ENCODE measurements at places on chromosomes 5 and 9.
A peak's percentile ranks its signal among the peaks of the same experiment; 100 is the strongest.

- no peak for DNase-seq
Measured at GRCh38 chr5:15933259-15934207, 246.1 kb downstream of the MARCHF11 start.

- DNase-seq: peak; percentile 53
Measured at GRCh38 chr5:127492854-127493738, 24.3 kb upstream of the PRRC1 start.

DNA sequence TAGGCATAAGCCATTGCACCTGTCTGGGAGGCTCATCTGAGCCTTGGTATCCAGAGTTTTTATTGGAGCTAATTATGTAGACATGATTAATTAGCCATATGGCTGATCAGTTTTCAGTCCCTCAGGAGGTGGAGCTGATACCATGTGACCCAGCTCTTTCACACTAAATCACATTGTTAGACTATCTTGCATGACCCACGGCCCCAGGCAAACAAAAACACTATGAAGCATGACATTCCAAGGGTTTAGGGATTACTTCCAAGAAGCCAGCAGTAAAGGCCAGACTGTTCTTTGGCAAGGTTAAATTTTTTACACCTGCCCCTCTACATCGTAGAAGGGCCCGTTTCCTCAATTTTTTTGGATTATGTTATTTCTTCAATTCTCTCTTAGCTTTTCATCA is 5.0 kb upstream of the C5orf24 start:
- no peak for DNase-seq

GRCh38 chr5:64532657-64533056 is 26.8 kb downstream of the RGS7BP start:
- DNase-seq: no peak

DNA sequence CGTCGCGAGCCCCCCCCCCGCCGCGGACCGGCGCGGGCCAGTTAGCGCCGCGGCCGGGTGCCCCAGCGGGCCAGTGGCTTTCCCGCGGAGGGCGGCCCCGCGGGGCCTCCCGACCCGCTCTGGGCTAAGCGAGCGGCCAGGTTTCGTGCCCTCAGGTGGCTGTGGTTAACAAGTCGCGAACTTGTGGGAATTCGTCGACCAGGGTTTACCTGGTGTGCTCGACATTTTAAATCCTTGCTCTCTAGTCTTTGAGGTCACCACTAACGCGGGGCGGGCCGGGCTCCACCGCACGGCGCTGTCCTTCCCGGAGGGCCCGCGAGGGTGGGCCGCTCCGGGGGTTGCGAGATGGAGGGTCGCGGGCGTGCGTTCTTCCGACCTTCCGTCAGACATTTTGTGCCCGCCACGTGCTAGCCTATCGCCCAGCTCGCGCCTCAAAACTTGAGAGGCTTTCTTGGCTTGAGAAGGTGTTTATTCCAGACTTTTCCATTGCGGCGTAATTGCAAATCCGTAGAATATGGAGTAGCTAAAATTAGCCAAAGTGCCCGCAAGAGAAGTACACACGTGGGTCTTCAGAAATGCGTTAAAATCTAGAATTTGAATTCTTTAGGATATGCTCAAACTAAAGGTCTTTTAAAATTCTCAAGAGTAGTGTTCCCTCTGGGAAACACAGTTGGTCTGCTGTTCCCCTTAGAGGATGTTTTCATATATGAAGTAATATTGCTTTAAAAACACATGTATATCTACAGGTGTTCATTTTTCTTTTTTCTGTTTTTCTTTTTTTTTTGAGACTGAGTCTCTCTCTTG is 2.1 kb downstream of the ANP32B start:
- peak; percentile 6 for DNase-seq

DNA sequence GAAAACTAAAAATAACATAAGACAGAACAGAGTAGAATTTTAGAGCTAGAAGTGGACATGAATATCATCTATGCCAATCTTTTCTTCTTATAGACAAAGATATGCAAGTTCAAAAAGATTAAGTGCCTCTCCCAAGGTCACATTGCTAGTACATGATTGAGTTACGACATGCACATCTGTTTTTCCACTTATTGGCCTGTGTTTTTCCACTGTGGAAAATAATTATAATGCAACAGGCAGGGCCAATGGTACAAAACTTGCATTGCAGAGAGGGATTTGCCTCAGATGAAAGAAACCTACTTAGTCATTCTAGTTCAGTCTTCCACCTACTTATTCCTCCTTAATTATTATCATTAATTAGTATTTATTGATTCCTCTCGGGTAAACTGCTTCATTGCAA is 407.8 kb upstream of the SGCD start:
- DNase-seq: no peak

DNA sequence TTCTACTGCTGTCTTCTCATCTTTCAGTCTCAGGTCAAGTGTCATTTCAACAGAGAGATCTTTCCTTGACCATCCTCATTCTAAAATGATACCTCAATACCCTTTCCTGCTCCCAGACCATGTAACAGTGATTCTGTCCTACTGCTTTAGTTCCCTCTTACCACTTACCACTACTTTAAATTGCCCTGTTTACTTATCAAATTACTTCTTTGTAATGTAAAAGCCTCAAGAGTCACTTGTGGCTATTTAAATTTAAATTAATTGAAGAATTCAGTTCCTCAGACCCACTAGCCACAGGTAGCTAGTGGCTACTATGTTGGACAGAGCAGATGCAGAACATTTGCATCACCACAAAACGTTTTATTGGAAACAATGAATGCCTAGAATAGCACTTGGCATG is 217.3 kb downstream of the ADAMTS6 start:
- no peak for DNase-seq

DNA sequence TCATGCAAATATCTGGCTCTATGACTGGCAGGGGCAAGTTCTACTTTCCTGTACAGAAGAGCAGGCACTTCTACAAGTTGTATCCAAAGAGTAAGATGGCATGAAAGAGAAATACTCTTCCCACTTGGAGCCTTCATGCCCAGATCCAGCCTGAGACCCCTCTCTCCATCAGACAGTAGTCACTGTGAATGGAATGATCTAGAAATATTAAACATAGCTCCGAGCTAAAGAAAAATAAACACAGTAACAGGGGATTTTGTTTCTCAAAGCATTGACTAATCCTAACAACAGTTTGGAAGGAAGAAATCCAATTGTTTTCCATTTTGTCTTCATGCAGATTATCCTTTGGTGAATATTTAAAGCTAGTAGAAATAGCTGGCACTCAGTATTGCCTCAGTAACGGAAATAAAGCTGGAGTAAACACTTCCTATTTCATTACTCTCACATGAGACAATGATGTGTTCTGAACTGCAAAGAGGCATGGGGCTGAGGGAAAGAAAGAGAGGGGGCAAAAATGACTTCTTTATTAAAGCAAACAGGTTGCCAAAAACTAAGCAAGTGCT is 100.0 kb downstream of the SEMA5A start:
- DNase-seq: no peak

DNA sequence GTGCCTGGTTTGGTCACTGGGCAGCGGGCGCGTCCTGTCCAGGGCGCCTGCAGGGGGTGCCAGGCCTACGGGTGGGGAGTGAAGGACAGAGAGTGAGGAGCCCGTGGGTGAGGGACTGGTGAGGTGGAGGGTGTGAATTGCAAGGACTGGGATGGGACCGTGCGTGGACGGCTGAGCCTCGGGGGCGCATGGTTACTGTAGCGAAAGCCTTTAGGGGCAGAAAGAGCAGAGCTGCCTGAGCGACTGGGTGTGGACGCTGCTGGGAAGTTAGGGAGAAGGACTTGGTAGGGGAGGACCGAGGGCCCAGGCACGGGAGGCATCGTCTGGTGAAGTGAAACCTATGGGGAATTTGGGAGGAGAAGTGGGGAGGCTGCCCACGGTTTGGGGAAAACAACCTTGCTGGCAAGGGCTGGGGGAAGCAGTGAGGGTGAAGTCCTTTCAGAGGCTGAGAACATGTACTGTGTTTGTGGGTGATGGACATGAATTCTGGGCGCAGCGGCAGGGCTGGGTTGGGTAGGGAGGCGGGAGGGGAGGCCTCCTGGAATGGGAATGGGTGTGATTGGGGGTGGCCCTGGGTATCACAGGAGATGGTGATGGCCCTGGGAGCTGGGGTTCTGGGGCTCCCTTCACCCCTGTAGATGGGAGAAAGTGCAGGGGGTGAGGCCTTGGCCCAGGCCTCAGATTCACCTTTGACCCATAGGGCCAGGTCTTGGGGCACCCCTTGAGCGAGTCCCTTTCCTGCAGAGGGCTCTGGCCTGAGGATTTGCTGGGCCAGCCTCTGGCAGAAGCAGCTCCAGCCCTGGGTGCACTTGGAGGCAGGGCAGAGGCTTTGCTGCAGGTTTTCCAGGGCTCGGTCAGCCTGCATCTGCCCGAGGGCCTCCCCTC is 1.7 kb upstream of the TOR4A start:
- no peak for DNase-seq

- no peak for DNase-seq
Measured at GRCh38 chr5:172453986-172454357, 353 bp downstream of the SH3PXD2B start.

- DNase-seq: peak; percentile 96
Measured at GRCh38 chr9:111601237-111602018, 2.0 kb upstream of the PTGR1 start.

DNA sequence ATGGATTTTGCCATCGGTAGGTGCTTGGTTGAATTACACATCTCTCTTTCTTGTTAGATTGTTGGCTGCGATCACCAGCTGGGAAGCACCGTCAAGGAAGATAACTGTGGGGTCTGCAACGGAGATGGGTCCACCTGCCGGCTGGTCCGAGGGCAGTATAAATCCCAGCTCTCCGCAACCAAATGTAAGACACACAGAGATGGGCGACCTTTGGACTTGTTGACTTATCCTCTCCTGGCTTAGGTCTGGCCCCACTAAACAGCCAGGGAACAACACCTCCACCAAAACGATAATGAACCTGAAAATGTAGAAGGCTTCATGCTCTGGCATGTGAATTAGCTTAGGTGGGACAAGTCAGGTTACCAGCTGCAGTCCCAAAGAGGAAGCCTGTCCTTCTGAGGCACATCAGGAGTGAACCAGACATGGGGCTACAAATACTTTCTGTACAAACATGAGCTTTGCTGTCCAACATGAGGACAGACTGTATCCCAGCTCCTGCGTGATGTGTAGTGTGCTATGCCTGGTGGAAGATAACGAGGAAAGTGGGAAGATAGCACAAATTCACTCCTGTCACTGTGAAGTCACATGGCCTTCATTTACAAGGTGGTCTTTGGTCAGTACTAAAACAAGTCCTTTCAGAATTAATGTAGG is 148.4 kb downstream of the ADAMTSL1 start:
- no peak for DNase-seq

- DNase-seq: no peak
Measured at GRCh38 chr5:73691302-73692080, 65.5 kb downstream of the ARHGEF28 start.

- DNase-seq: no peak
Measured at GRCh38 chr9:114626415-114627020, 15.4 kb downstream of the TMEM268 start.

- DNase-seq: no peak
Measured at GRCh38 chr5:79074641-79075040, 5.1 kb downstream of the BHMT2 start.

GRCh38 chr5:160787240-160787639 is 64.8 kb downstream of the ATP10B start:
- DNase-seq: no peak

DNA sequence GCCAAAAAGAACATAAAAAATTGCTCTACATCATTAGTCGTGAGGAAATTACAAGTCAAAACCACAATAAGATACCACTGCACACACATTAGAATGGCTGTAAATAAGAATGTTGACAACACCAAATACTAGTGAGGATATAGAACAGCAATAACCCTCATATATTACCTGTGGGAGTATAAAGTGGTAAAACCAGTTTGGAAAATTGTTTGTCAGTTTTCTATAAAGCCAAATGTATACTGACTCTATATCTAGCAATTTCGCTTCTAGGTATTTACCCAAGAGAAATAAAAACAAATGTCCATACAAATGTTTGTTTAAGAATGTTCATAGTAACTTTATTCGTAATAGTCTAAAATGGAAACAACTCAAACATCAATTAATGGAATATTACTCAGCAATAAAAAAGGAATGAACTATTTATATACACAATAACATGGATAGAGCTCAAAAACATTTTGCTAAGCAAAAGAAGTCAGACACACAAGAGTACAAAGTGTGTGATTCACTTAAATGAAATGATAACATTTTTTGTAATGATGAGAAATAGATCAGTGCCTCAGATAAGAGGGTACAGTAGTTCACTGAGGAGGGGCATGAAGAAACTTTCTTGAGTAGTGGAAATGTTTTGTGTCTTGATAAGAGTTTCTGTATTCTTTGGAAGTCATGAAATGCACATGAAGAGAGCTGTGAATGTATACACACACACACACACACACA is 219.6 kb upstream of the ZNF462 start:
- no peak for DNase-seq

GRCh38 chr5:82074950-82075349 is 103.1 kb downstream of the ATG10 start:
- no peak for DNase-seq

DNA sequence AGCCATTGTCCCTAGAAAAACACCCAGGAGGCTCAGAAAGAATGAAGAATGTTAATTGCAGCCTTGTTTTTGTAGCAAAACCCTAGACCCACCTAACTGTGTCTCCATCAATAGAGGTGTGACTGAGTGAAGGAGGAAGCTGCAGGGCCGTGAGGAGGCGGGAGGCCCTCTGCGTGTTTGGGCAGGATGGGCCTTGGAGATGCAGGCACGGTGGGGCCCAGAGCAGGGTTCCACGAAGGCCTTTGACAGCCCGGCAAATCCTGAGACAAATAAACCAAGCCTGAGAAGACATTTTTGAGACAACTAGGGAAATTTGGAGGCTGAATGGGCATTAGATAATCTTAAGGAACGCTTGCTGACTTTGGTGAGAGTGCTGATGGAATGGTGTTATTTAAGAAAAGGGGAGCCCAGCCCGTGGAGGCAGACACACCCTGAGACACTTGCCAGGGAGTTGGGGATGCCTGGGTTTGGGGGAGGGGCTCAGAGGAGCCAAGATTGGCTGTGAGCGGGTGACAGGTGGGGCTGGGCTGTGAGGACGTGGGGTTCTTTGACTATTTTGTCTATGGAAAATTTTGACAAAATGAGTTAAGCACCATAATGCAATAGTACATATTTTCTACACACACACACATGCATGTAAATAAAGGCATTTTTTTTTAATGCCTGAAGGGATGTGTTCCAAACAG is 48.8 kb downstream of the BARX1 start:
- DNase-seq: no peak

DNA sequence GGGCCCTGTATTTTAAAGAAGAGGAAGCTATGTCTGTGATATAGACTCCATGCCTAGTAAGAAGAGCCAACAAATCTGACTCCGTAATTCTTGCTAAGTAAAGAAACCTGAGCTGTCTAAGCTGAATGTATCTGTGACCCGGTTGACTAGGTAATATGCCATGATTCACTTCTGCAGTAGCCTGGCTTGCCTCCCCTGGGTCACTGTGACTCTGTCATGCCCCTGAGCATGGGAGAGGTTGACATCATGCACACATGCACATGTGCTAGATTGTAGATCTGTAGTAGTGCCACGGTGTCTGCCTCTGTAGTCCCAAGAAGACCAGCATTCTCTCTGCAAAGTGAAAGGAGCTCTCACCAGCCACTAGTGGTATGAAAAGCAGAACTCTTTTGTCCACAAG is 9.1 kb downstream of the SLC22A5 start:
- DNase-seq: no peak

Measured in NCI-H460 (cell line).